Activated CD8-positive, alpha-beta memory T cell treated with anti-CD3 and anti-CD28 coated beads for 4 hours (primary cell): ENCODE measurements at places on chromosomes 12 and 14.

DNA sequence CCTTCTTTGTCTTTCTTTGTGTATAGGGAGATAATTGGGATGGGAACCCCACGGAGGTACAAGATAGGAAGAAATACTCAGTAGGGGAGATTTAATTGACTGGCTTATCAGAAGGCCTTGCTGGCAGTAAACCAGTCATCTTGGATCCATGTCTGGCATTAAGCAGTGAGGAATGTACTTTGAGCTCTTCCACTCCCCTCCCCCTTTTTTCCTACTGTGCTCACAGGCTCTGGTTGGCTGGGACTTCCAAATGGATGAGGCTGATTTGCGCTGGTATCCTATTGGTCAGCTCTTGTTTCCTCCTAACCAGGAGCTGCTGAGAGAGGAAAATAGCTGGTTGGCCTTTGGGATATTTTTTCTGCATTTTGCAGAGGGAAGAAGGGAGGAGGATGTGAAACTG, 24.7 kb downstream of the NGDN start:
- no peak for DNase-seq

DNA sequence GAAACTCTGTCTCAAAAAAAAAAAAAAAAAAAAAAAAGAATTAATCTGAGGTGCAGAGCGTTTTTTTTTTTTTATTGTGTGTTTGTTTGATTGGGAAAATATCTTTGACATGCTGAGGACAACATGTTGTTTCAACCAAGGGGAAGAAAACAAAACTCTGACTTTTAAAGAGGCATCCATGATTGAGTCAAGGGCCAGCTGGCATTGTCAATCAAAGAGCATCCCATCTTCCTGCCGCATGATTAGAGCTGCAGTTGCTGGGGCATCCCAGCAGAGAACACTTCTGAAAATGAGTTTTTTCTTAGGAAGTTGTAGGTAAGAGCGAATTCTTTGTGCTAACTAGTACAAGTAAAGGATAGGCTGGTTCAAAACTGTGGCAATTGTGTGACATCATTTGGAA, 200.9 kb upstream of the DAAM1 start:
- no peak for DNase-seq

DNA sequence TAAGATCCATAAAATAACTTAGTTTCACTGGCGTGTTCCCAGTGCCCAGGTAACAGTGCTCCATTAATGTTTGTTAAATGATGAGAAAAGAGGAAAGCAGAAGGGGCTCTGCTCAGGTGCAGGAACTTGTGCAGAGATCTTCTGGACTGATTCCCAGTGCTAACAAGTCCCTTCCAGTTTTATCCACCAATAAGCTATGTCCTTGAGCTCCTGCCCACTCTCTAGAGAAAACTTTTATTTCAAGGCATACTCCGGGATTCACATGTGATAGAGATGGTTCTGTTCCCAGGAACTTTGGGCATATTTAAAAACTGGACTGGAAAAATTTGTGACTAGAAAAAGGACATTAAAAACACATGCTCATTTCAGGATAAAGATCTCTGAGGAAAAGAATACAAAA, 1.9 kb downstream of the GYS2 start:
- DNase-seq: no peak

GRCh38 chr12:16454481-16454880, 107.0 kb downstream of the MGST1 start:
- DNase-seq: no peak

DNA sequence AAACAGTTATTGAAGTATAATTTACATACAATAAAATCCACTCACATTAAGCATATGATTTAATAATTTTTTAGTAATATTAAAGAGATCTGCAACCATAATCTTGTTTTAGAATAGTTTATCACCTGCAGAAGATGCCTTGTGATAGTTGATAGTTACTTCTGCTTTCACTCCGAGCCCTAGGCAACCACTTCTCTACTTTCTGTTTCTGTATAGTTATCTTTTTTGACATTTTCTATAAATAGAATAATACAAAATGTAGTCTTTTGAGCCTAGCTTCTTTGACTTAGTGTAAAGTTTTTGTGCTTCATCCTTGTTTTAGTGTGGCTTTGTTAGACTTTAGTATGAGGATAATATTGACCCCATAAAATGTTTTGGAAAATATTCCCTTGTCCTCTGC, 111.0 kb downstream of the MNAT1 start:
- DNase-seq: no peak

DNA sequence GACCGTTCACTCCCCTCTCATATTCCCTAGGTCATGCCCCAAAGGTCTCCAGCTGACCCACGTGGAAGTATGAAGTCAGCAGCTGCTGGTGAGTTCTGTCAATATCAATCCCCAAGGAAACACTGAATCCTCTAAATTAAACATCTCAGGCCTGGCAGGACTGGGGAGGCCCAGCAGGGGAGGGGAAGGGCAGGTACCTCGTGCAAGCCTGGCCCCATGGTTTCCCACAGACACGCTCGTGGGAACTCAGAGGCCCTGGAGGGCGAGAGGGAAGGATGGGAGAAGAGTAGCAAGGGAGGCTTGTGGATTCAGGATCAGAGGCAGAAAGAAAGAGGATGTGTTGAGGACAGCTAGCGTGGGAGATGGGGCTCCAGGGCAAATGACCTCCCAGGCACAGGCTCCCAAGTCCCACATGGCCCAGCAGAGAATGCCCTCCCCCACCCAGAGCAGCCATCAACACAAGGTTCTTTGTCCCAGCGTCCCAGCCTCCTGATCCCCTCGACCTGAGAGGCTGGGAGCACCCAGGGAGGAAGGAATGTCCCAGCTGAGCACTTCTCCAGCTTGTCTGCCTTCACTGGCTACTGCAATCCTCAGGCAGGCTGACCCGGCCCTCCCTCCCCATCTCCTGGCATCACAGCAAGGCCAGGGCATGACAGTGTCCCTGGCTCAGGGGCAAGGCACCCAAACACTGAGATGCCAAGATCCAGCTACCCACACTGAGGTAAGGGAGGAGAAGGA, 20.1 kb upstream of the RPLP0 start:
- DNase-seq: no peak

DNA sequence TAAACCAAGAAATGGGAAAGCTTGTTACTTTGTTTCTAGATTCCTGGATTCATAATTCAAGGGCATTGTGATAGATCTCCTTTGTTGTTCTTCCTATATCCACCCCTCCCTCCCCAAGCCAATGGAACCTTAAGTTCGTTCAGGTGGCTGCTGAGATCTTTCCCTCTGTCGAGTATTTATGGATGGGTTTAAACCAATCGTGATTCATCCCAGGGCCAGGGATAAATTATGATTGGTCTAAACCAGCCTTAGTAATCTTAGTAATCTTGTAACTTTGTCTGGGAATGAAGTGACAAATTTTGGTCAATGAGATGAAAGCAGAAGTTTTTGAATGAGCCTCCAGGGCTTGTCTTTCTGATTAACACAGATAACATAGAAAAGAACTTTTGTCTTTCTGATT, 56.1 kb upstream of the PCED1B start:
- no peak for DNase-seq

DNA sequence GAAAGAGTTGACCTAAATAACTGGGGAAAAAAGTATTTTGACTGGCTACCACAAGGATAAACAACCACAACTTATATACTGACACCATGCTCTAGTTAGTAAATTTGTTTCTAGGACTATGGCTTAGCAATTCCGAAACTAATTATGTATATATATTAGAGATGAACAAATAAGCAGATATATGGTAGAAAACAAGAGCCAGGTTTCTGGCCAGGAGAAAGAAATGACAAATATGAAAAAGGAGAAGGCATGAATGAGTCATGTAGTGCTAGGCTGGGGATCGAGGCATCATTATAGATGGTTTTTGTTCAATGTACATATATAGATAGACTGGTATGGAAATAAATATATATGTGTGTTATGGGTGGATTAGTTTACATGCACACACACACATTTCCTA, 5.5 kb upstream of the LRRC74A start:
- DNase-seq: no peak

DNA sequence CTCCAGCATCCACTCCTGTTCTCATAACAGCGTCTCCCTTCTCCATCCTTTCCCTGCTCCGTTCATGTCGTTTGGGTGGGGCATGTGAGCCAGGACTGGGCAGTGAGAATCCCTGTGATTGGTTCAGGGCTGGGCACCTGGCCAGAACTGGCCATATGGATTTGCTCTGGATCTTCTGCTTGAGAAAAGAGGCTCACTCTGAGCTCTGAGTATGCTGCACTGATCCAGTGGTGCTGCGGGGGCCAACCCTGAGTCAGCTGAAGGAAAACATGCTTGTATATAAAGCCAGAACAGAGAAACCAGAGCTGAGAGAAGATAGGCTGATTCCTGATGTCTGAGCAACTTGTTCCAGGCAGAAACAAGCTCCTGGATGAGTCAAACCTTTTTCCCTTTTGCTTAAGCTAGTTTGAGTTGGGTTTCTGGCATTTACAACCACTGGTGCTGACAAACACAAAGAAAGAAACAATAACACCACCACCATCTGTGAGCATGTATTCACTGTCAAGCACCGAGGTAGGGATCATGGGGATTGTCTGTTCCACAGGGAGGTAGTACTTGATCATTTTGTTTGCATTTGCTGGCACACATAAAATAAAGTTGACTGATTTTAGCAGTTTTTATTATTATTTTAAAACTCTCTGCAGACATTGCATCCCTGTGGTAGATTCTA, 14.0 kb upstream of the HPD start:
- no peak for DNase-seq

- no peak for DNase-seq
Measured at GRCh38 chr12:8078398-8078797, 3.7 kb upstream of the NECAP1 start.

DNA sequence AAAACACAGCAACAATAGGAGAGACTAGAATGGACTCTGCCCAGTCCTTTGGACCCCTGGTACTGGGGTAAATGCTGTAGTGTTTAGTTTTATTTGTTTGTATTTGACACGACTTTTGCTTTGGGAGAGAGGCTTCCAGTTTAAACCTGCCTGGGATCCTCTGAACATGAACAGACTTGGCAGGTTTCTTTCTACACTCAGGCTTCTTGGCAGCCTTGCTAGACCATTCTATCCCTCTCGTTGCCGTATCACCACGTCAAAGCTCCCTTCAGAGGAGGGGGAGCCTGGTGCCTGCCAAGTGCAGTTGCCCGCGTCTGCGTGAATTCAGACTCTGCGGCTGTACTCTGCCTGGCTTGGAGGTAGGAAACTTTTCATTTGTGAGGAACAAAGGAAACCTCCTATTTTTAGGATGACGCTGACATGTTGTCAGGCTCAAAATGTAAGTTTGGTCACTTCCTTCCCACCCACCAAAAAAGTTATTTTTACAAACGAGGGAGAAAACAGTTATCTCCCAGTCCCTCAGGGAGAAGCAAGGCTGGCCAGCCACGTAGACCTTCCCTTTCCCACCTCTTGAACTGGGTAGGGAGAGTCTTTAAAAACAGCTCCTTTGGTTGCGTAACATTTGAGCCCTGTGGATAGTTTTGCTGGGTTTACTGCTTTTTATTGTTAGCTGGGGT, 25.9 kb downstream of the CD9 start:
- DNase-seq: no peak

DNA sequence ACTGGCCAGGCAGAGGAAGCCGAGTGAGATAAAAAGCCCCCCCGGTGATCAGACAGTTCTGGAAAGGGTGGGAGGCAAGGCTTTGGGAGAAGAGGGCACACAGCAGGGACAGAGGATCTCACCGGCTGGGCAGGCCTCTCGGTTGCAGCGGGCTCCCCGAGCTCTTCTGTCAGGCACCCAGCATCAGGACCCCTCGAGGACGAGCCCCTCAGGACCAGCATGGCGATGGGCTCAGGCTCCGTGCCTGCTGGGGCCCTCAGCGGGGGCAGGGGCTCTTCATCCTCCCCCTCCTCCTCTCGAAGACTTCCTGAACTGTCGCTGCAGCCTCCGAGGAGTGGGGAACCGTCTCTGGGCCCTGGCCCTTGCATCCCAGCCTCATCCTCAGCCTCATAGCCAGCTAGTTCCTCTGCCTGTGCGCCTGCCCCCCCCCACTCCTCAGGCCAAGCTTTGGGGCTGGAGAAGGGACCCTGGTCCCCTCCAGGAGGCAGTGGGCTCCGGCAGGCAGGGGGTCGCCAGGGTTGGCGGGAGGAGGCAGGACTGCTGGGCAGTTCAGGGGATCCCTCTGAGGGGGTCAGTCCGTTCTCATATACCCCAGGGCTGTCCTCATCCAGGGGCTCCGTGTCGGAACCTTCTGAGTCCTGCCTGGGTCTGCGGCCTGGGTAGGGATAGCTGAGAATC, 3.4 kb upstream of the AP1G2 start:
- no peak for DNase-seq

DNA sequence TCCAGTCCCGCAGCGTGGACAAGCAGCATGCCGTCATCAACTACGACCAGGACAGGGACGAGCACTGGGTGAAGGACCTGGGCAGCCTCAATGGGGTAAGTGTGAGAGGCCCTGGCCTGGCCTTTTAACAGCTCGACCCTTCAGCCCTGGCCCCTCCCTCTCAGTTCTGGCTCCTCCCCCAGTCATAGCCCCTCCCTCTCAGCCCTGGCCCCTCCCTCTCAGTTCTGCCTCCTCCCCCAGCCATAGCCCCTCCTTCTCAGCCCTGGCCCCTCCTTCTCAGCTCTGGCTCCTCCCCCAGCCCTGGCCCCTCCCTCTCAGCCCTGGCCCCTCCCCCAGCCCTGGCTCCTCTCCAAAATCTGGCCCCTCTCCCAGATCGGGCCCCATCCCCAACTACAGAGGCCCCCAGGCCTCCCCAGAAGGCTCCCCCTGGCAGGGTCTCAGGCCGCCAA, 11.2 kb downstream of the CEP170B start:
- DNase-seq: no peak

GRCh38 chr14:53963320-53964227, 6.9 kb upstream of the BMP4 start:
- no peak for DNase-seq

- DNase-seq: no peak
Measured at GRCh38 chr12:27851311-27851710, 71.3 kb upstream of the MANSC4 start.

GRCh38 chr12:98653866-98654493, 8.9 kb downstream of the APAF1 start:
- no peak for DNase-seq

GRCh38 chr14:103871596-103872480, 24.5 kb upstream of the PPP1R13B start:
- peak; percentile 65 for DNase-seq

- DNase-seq: no peak
Measured at GRCh38 chr14:69919815-69920214, 40.6 kb downstream of the SMOC1 start.

- no peak for DNase-seq
Measured at GRCh38 chr12:101707131-101707782, 9.8 kb downstream of the CHPT1 start.

DNA sequence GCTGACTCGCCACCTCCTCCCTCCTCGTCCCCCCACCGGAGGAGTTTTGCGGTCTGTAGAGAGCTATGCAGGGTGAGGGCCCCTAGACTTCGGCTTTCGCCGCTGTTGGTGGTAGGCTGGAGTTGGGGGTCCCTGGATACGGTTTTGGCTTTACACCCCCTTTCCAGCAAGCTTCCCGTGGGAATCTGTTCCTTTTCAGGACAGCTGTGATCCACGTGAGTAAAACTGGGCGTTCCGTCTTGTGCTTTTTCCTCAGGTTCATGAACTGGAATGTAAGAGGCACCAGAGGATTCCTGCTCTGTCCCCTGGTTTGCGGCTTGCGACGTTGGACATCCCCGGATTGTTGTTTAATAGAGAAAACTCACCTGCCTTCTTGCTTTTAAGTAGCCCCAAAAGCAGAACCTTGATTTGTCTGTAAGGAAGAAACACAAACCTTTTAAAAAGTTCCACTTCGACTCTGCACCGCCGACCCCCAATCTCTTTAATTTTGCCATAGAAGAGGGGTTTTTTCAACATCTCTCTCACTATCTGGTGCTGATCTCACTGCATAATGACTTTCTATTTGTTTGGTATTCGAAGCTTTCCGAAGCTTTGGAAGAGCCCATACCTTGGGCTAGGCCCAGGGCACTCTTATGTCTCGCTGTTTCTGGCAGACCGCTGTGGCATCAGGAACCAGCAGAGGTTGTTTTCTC, 490 bp downstream of the PRORP start:
- no peak for DNase-seq
